Osteoblast (primary cell): ENCODE measurements at places on chromosomes 16 and 17. TPM values are rescaled to one million over a fixed set of nuclear protein-coding genes. Genes with fewer than 3 reads are reported as not detected.

The ABCA3 gene
- 0.88 and 1.4 TPM in 2 replicates for total RNA-seq

The KRT15 gene
- total RNA-seq: 0.59 and 0.72 TPM in 2 replicates

The COL1A1 gene
- total RNA-seq: 6,718 and 8,987 TPM in 2 replicates

The TEKT1 gene
- total RNA-seq: not detected in 2 replicates

The SLC5A11 gene
- 0.29 TPM in 1 of 2 replicates, not detected in the other for total RNA-seq

The NCOR1 gene
- total RNA-seq: 70.7 and 86.9 TPM in 2 replicates

The LRRC75A gene
- total RNA-seq: 0.88 and 1.4 TPM in 2 replicates

DNA sequence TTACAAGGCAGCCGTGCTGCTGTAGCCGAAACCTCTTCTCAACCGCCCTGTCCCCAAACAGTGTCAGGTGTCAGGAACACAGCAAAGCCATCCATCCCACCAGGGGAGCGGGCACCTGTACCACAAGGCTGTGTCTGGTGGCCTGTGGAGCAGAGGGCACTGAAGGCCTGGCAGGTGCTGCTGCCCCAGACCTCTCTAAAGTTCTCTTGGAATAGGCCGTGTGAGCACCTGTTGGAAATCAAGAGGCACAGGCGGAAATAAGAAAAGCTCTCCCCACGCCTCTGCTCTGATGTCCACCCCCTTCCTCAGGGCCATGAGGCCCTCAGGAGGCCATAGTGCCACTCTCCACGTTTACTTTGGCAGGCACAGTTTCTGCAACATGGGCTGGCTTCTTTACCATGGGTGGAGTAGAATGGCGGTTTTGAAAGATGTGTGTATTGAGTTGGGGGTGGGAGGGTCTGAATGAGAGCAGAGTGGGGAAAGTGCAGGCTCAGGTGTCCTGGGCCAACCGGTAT lies 99.9 kb upstream of the ZNF750 start:
- no peak for DNase-seq

- no peak for DNase-seq
Measured at GRCh38 chr16:10126686-10127085, 55.5 kb downstream of the GRIN2A start.

GRCh38 chr16:35210681-35211433 lies 1751.4 kb downstream of the TP53TG3F start:
- no peak for DNase-seq

- no peak for DNase-seq
Measured at GRCh38 chr16:54320697-54321340, 34.2 kb upstream of the IRX3 start.

- no peak for DNase-seq
Measured at GRCh38 chr17:64771980-64772844, 110.1 kb upstream of the SMURF2 start.

DNA sequence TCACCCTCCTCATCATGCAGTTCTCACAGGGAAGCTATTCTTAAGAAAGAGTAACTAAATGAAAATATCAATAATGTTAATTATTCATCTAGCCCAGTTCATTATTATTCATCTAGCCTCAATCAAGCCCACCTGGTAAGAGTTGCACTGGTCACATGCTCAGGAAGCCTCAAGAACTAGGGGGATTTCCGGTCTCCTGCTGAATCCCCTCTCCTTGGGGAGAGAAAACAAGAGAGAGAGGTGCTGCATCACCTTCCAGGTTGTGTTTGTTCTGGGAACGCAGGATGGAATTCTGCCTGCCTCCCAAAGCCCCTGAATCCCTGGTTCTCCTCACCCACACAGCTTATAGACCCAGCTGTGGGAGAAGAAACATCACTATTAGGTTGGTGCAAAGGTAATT lies 164.0 kb downstream of the PMP22 start:
- no peak for DNase-seq

- no peak for DNase-seq
Measured at GRCh38 chr17:27109346-27109745, 184.6 kb upstream of the WSB1 start.

DNA sequence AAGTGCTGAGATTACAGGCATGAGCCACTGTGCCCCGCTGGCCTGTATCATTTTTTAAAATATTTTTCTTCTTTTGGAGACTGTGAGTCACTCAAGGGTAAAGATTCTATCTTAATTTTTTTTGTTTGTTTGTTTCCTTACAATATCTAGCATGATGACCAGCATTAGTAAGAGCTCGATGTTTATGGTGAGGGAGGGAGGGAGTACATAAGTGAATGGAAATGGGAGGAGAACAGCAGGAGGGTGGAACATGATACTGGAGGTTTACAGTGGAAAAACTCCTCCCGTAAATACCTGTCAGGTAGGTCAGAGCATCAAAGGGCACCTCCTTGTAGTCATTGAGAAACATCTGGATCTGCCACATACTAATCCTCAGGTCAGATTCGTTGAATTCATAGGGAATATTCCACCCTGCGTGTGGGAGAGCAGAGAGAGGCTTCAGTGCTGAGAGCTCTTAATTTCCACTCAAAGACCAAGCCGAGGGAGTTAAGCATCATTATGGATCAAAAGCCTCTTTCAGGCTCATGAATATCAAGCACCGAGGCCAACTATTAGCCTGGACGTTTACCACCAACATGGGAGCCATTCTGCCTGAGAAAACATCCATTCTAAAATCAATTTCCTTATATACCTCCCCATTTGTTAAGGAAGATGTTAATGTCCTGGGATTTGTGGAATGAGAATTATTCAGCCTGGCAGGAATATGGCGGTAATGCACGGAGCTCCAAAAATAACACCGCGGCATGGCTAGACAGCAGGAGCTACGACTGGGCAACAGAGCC lies 51.8 kb downstream of the LYRM1 start:
- DNase-seq: no peak

GRCh38 chr16:79439901-79440300 lies 160.6 kb downstream of the MAF start:
- DNase-seq: no peak

DNA sequence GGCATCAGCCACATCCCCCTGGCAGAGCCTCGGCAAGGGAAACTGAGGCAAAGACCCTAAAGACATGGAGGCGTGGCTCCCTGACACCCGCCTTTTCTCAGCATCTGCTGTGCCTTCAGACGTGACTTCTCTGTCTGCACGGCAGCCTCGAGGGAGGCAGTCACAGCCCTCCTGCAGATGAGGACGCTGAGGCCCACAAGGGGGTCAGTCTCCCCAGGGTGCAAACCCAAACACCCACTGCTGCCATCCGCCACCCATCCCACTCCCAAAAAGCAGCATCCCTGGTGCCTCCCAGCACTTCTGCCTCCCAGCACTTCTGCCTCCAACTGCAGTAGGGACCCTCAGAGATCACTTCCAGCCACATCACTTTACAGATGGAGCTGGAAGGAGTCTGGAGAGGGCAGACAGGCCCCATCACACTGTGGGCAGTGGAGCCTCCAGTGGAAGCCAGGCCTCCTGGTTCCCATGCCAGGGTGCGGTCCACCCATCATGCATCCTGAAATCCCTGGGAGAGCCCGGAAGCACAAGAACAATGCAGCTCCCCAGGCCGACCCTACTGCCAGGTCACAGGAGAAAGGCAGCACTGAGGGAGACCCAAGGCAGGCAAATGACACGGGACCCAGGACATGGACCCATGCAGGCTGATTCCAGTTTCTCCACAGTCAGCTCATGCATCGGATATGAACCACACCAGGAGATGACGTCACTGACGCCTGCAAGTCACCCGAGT lies 23.8 kb downstream of the KDM8 start:
- peak; percentile 71 for DNase-seq

DNA sequence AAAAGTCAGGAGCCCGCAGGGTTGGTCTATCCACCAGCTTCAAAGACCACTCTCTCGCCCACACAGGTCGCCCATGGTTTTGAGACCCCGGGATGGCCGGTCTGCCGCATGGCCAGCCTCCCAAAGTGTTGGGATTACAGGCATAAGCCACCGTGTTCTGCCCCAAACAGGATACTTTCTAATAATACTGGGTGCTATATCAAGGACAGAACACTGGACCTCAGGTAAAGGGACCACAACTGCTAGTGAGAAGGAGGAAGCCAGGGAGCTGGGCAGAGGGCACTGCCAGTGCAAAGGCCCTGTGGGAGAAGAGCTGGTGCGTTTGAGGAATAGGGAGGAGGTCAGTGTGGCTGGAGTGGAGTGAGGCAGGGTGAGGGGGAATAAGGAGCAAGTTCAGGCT lies 34.1 kb downstream of the IL21R start:
- DNase-seq: peak; percentile 32

- DNase-seq: no peak
Measured at GRCh38 chr16:88840600-88841215, 16.0 kb downstream of the GALNS start.
